Activated CD4-positive, alpha-beta T cell treated with anti-CD3 and anti-CD28 coated beads, Interleukin-2, amount 50 U/mL, for 24 hours (primary cell): ENCODE measurements at places on chromosomes 2 and 18.

DNA sequence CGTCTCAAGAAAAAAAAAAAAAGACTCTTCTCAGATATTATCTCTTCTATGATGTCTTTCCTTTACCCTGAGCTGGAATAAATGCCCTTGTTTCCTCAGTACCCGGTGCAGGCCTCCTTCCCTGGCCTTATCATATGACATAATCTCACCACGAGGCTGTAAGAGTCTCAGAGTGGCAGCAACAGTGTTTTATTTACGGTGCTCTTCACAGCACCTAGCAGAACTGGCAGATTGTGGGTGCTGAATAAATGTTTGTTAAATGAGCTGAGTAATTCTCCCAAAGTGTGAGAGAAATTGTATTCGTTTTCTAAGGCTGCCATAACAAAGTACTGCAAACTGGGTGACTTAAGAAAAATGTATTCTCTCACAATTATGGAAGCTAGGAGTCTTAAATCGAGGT is 82.8 kb upstream of the CD28 start:
- DNase-seq, result no peak

DNA sequence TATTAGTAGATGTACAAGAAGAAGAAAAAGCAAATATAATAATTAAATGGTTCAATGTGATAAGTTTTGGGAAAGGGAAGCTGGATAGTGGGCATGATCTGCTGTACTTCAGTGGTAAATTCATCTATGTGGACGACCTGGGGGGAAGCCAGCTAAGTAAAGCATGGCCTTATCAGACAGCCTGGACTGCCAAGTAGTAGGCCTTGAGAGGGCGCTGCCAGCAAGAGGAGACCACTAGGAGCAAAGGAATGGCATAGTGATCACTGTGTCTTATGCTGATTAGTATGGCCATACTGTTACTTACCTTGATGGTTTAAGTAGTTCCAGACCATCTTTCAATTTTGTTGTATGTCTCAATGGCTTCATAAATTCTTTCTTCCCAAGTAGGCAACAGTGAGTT is 287.6 kb downstream of the SETBP1 start:
- no peak for DNase-seq

DNA sequence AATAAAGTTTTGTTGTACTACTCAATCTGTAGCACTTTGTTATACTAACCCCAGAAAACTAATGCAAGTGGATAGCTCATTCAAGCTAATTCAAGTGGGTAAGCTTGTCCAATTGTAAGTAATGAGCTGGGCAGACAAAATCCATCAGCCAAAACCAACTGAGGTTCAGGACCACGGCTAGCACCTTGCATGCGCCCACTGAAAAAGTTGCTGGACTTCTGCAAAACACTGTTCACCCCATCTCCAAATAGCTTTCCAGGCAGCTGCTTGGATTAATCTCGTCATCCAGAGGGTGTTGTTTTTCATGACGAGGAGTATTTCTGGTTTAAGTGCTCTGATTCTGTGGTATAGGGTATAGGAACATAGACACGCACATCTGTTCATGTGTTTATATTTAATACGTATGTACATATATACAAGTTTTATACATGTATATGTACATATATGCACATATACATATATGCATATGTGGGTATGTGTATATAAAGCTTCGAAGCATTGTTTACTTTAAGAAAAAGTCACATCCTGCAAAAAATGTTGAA is 307.5 kb downstream of the GALR1 start:
- no peak for DNase-seq

DNA sequence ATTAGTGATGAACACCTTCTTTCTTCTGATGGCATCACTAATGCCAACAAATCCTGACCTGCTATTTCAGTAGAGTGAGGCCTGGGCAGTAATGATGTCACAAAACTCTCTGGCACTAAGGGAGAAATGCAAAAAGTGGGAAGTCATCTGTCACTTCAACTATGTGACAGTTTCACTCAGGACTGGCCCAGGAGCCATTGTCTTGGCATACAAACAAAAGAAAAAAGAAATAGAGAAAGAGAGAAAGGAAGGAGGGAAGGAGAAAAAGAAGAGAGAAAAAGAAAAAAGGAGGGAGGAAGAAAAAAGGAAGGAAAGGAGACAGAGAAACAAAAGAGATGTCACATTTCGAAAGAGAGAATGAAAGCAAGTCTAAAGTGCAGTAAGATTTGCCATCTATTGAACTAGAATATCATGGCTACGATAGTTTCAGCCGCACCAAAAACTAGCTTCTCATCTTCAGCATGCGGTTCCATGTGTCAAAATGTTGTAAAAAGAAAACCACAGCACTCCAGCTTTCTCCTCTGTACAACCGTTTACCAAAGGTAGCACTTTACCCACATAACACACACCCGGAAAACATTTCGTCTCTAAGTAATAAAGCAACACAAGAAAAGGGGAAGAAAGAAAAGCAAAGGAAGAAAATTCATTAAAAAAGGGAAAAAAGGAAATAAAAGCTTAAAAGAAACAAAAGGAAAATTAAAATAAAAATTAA is 50.1 kb downstream of the CD226 start:
- no peak for DNase-seq

DNA sequence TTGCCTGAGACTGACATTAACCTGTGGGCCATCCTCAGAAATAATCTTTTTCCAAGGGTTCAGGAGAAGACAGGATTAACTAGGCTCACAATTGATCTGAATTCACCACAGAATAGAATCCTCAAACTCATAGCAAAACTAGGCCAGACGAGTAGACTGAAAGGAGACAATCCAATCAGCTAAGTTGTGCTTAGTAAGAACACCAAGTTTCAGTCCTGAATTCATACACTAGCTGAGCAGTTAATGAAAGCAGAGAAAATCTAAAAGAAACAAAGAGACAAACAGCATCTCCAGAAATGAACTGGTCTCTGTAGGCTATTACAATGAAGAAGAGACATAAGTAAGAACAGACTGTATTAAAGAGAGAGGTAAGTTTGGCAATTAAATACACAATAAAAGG is 89.5 kb downstream of the GORASP2 start:
- no peak for DNase-seq

DNA sequence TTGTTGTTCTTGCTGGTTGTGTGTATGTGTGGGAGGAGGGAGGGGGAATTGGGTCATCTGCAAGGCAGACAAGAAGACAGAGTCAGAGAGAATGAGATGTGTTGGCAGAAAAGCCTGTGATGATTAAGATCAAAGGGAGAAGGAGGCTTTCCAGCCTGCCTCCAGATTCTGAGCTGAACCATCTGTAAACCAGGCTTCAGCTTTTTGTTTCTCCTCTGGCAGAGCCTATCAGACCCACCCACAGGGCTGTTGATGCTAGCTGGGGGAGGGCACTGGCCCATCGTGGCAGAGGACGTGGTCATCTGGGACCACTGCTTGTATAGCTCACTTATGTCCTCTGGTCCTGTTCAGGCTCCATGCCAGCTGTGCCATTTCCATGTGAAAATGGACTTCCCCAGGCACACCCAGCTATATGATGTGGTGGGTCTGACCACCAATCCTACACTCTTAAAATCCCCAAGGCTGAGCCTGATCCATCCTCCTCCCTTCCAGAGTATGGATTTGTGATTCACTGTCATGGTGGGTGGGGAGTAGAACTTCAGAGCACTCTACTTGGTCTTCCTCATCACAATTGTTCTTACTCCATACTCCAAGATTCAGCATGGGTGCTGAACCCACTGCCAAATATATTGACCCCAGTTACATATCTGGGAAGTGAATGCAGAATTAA is 27.8 kb upstream of the COL6A3 start:
- no peak for DNase-seq

GRCh38 chr2:101307503-101307902 is 998 bp downstream of the RNF149 start:
- DNase-seq, result no peak

GRCh38 chr18:50706199-50706598 is 113.6 kb downstream of the MRO start:
- DNase-seq, result no peak

GRCh38 chr18:23263551-23264235 is 128.4 kb downstream of the CABLES1 start:
- no peak for DNase-seq

GRCh38 chr2:237202288-237203030 is 116.8 kb downstream of the COPS8 start:
- DNase-seq, result no peak

DNA sequence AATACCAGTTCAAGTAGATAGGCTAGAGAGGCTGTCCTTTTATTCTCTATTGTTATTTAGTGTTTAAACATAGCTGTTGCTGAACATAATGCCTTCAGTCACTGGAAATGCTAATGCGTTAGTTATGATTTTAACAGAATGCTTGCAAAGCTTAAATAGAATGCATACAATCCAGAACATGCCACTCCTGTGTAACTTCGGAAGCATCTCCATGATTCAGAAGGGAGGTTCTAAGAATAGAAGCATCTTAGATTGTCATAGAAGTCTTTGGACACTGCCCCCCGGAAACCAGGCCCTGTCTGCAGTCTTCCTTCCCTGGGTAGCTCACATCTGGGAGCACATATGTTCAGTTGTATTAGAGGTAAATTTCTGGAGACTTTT is 73.2 kb downstream of the ZNF532 start:
- DNase-seq, result no peak

DNA sequence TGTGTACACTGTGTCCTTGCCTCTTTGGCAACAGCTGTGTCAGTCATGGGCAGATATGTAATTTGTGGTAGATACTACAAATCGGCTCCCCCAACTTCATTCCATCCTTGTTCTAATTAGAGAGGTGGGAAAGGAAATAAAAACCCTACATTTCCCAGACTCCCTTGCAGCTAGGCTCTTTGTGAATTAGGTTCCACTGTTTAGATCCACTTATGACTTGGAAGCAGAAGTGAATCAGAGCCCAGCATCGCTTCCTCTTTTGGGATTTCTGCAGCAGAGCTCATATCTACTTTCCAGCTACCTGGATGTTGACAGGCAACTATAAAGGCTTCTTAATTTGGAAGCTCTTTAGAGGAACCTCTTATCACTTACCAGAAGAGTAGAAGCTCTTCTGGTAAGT is 34.1 kb upstream of the NARS1 start:
- DNase-seq, result no peak

GRCh38 chr2:29463181-29463900 is 348.1 kb downstream of the CLIP4 start:
- DNase-seq, result no peak

GRCh38 chr2:161426922-161427663 is 11.0 kb downstream of the TBR1 start:
- no peak for DNase-seq

DNA sequence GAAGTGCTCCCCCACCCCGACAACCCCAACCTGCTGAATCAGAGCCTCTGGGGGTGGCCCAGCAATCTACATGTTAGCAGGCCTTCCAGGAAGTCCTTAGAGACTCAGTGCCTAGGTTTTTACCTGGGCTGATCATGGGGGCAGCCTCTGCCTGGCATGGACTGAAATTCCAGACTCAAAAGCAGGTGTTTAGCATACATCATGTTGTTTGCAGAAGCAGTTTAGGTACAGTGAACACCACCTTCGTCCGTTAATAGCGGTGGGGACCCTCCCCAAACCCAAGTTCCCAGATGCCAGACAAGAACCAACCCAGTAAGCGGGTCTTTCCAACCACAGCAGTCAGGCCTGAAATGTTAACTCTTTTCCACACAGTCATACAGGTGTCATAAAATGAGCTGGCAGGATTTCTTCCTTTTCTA is 26.4 kb upstream of the GALR1 start:
- no peak for DNase-seq

DNA sequence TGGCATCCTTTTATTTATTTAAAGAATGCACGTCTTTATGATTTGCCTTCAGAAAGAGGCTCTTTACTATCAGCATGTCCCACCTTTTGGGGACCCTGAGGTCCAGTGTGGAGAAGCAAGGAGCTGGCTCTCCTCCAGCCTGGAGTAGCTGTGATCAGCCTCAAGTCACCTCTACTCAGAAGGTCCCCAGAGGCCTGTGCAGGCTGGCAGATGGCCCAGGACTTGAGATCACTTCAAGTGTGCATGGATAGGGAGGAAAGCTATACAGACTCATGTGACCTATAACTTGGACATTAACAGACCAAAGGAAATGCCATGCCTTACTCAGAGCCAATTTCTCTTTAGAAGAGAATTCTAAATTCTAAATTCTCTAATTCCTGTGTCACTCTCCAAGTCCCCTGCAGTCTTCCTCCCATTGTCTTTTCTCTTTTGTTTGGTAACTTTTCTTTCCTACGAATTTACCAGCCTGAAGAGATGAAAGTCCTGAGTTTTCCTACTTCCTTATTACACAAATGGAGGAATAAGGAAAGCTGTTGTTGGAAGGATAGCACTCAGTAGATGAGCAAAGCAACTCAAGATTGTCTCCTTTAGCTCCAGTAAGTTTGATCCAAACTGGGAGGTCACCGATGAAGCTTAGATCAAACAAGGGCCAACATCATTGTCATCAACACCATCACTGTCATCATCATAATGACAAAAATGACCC is 163.9 kb downstream of the GFPT1 start:
- no peak for DNase-seq

GRCh38 chr2:27708257-27708654 is 44.6 kb downstream of the SLC4A1AP start:
- no peak for DNase-seq

- no peak for DNase-seq
These were observed 6.3 kb upstream of the GAL3ST2 start for GRCh38 chr2:241770185-241770935.

DNA sequence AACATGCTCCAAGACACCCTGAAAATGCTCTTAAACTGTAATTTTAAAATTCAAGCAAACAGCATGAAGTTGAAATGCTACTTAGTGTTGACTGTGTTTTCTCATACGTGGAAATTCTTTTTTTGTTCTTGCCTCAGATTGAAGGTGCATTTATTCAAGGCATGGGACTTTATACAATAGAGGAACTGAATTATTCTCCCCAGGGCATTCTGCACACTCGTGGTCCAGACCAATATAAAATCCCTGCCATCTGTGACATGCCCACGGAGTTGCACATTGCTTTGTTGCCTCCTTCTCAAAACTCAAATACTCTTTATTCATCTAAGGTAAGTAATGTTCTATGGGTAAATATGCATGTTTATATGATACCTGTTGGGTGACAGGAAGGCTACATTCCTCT is 82.7 kb downstream of the AOX1 start:
- DNase-seq, result no peak

DNA sequence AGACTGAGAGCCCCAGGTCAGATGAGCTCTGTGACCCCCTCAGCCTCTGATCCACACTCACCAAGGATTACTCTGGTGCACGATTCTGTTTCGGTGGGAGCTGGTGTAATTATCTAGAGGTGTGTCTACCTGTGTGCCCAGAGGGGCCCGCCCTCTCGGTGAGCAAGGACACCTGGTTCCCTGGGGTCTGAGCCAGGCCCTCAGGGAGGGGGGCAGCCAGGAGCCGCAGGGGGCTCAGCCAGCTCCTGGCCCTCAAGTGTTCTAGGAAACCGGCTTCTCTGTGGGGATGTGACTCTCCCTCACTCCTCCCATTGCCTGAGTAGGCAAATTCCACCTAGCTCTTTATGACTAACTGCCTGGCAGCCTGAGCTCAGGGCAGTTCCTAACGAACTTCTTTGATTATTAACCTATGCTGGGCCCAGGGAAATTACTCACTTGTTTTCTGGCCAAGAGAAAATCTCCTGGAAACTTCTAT is 17.4 kb downstream of the AGAP1 start:
- no peak for DNase-seq

GRCh38 chr2:47935071-47935470 is 28.8 kb upstream of the FBXO11 start:
- DNase-seq, result no peak

- DNase-seq, result no peak
These were observed 3.4 kb downstream of the XIRP2 start for GRCh38 chr2:166891727-166892126.
